ENCODE measurements at places on chromosomes 2 and 18. TPM values are rescaled to one million over a fixed set of nuclear protein-coding genes. Genes with fewer than 3 reads are reported as not detected.

DNA sequence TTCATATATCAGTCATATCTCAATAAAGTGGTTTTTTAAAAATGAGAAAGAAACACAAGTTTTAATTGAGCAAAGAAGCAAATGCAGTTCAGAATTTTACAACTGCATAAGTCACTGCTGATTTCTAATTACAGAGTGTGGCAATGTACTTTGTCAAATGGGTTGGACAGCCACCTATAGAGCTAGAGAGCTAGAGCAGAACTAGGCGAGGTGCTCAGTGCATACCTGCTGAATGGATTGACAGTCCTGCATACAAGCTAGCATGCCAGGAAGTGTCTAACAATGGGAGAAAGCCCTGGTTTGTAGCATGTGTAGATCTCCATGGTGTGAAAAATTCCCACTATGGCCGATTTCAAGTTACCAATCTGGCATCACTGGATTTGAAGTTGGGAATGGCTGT is 106.3 kb upstream of the CDCA7 start:
- DNase-seq: no peak

Gene FOXI3
- polyA plus RNA-seq: not detected

Gene DTNA
- 5.5 TPM for polyA plus RNA-seq

DNA sequence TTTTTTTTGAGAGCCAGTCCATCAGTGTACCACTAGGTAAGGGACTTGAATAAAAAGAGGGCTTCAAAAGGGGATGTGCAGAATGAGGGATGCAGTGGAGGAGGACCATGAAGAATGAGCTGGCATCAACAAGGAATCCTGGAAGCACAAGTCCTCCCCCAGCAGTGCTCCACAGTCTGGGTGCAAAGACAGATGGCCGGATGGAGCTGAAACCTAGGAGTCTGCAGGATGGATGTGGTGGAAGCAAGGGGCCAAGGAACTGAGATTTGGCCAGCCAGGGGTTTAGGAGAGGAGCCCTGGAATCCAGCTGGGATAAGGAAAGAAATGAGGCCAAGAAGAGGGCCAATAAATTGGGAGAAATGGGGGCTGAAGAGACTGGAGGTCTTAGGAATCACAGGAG is 51.8 kb upstream of the RAB6C start:
- no peak for DNase-seq

Gene HOXD12
- not detected for polyA plus RNA-seq

- DNase-seq: no peak
These were observed 30.1 kb downstream of the INO80C start for GRCh38 chr18:35467624-35468016.

DNA sequence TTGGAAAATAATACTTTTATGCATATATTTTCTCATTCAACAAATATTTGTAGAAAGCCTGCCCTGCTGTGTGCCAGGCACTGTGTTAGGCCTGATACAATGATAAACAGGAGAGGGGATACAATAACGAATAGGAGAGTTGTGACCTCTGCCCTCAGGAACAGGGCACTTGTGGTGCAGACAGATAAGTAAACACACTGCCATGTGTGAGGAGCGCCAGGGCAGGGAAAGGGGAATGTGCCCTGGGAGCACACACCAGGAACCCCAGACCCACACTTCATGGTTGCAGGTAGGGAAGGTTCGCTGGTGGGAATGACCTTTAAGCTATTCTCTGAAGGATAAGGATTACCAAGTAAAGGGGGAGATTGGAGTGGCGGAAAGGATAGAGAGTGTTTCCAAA is 42.2 kb upstream of the DSC1 start:
- no peak for DNase-seq

- DNase-seq: no peak
These were observed 40.3 kb downstream of the INPP5D start for GRCh38 chr2:233100192-233100998.

Gene KLHL29
- polyA plus RNA-seq: 8.1 TPM
